ENCODE measurements at places on chromosomes 7 and 10.

- DNase-seq = no peak
Measured at GRCh38 chr10:6173203-6173602, 29.5 kb upstream of the PFKFB3 start.

DNA sequence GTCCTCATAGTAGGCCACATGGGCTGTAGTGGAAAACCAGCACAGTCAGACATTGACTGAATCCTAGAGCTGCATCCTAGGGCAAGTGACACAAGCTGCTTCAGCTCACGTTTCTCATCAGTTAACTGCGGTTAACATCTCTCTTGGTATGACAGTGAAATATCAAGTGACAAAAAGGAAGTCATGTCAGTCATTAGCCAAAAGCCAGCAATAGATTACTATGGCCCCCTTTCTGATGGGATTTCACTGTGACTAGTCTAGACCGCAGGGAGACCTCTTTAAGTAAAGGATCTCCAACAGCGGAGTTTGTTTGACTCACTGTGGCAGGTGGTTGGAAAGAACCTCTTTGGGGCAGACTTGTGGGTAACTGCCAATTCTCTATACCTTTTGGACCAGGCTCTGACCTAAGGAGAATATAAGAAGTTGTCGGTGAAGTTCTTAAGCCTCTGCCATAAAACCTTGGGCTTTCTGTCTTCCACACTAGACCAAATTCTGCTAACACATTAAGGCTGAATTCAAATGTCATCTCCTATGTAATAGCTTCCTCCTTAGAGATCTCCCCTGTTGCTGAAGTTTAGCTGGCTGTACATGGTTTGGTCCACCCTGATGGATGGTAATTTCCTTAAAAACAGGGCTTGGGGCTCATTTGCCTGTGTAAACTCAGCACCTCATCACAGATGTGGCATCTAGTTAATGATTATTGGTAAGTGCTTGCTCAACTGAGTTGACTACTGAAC, 115.3 kb downstream of the SGMS1 start:
- DNase-seq = no peak

DNA sequence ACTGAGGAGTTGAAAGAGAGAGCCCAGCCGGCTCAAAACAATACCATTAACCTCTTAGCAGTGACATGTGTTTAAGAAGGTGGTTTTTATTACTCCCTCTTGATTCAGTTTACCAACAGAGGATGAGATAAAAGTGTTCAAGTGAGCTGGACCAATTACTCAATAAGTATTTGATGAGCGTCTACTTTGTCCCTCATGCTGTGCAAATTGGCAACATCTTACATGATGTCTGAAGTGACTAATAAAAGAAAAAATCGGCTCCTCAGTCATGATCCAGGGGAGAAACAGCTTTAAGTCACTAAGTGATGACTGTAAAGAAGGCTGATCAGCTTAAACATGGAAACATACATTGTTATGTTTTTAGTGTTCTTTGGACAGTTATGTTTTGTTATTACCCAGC, 7.8 kb downstream of the WNT16 start:
- DNase-seq = no peak

- no peak for DNase-seq
Measured at GRCh38 chr7:93043385-93043985, 74.3 kb downstream of the SAMD9 start.

DNA sequence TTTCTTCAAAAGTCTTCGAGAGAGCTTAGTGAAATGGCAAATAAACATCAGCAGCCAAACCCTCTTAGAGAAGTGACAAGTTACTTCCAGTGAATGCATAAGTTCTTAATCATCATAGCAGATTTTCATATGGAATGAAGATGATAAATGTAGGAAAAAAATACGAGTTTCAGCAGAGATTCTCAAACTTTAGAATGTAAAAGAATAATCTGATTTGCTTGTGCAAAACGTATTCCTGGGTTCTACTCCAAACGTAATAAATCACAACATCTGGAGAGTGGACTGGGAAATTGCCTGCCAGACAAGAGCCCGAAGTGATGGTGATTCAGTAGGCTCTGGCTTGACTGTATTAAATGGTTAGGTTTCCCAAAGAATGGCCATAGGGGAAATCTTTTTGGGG, 62.2 kb downstream of the AKR1E2 start:
- no peak for DNase-seq

GRCh38 chr7:82810558-82811259, 352.0 kb downstream of the PCLO start:
- DNase-seq = no peak
